ENCODE measurements at places on chromosomes 1 and 21.

GRCh38 chr1:182185842-182186756, 124.6 kb upstream of the ZNF648 start:
- DNase-seq, result no peak

DNA sequence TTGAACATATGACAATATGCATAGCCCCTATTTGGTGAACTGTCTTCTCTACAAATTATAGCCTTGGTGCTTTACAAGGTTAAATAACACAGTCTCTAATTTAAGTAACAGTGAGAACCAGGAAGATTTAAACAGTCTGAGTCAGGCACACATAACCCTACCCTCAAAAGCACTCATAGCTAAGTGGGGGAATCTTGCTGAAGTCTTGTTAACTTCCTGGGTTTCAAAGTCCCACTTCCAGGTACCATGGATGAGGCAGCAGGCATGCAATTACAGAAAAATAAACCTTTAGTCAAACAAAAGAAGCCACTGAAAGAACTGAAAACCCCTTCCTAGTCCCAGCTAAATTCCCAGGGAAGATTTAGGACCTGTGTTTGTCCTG, 147.6 kb downstream of the PBX1 start:
- DNase-seq, result no peak

DNA sequence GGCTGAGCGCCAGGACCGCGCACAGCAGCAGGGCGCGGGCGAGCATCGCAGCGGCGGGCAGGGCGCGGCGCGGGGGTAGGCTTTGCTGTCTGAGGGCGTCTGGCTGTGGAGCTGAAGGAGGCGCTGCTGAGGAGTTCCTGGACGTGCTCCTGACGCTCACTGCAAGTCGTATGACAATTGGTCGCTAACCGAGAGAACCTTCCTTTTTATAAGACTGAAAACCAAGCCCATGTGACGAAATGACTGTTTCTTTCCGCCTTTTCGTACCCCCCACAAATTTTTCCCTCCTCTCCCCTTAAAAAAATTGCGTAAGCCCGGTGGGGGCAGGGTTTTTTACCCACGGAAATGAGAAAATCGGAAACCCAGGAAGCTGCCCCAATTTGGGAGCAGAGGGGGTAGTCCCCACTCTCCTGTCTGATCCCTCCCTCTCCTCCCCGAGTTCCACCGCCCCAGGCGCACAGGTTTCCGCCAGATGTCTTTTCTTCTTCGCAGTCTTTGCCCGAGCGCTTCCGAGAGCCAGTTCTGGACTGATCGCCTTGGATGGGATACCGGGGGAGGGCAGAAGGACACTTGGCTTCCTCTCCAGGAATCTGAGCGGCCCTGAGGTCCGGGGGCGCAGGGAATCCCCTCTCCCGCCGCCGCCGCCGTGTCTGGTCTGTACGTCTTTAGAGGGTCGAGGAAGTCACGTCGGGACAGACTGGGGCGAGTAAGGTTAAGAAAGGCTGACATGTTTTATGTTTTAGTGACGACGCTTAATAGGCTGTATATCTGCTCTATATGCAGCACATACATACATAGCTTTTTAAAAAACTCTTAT, at the start of gene PTGS2:
PTGS2 (minus strand) TSS at position 179 of the 817 bp plus-strand sequence; CDS start at position 46, 133 bp downstream.
- no peak for DNase-seq

DNA sequence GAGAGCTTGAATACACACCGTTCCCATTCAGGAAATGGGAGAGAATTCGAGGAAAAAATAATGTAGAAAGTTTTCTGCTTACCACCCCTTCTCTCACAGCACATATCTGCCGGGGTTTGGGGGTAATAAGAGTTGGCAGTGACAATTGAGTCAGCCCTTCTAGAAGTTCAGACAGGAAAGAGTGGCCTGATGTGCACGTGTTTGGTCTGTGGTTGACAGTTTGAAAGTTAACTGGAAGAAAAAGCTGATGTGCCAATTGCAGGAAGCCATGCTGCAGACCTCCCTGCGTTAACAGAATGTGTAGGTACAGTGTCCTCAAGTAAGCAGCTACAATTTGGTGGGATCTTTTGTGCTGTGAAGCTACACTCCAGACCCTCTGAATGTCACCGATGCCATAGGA, 50.9 kb downstream of the DHX9 start:
- DNase-seq, result no peak

DNA sequence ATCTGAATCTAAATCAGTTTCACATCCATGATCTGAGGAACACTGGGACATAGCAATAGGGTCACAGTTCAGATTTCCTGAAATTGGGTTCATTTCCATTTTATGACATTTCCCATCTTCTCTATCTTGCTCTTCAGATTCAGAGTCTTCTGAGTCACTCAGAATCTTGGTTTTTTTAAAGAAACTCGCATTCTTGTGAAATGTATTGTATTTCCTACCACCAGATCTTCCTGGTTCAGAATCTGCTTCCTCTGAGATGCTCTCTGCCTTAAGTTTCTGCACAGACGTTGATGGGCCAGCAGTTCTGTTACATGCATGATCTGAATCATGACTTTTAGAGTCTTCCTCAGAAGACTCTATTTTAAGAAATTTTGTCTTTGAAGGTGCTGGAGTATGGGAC, 15.5 kb upstream of the PSMG1 start:
- no peak for DNase-seq

- peak; percentile 41 for DNase-seq
Measured at GRCh38 chr1:19344372-19344810, 32.3 kb downstream of the SLC66A1 start.

- DNase-seq, result peak; percentile 85
Measured at GRCh38 chr1:15756143-15757015, 2.2 kb upstream of the FBLIM1 start.

DNA sequence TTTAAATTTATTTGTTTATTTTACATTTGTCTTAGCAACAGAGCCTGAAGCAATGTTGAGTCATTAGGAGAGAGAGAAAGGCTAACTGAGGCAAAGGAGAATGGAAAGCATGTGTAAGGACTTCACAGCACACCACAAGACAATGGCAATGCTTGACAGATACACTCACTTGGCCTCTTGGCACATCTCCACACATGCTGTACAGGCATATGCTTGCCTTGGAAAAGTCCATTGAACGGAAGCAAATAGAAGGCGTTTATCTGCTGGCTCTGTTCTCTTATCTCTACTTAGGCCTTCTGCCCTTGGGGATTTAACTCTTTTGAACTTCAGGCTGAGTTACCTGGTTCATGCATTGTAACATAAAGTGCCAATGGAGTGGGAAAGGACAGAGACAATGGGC, 262.2 kb upstream of the POU3F1 start:
- DNase-seq, result no peak

GRCh38 chr1:41232305-41232704, 9.8 kb downstream of the SCMH1 start:
- DNase-seq, result no peak

DNA sequence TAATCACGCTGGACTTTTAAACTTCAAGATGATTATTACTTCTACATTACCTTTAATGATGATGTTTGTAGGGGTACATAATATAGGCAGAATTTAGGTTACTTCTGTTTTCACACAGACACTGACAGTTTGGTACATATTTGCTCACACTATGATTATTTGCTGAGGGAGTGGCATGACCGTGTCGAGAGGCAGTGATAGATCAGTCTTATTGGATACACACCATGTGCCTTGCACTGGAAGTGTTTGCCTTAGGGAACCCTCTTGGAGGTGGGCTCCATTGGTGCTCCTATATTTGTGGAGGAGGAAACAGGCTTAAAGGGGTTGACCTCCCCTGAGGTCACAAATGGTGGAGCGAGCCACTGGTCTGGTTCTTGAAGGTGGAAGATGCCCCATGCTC, 132.1 kb downstream of the PRDM2 start:
- DNase-seq, result no peak

DNA sequence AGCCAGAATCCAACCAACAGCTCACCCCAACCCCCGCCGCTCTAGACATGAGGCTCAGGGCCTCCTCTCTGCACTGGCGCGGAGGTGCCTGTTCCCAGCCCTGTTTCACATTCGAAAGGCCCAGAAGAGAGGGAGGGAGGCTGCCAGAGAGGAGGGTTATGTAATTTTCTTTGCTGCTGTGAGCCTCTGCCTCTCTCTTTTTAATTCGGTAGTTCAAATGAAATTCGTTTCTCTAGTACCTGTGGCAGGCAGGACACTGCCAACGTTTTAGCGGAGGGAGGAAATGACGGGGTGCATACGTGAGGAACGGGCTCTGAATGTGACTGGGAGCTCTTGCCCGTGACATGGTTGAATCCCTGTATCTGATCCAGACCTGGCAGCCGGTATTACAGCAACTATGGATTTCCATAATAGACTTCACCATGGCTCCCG, 9.4 kb downstream of the PRDM16 start:
- DNase-seq, result no peak

DNA sequence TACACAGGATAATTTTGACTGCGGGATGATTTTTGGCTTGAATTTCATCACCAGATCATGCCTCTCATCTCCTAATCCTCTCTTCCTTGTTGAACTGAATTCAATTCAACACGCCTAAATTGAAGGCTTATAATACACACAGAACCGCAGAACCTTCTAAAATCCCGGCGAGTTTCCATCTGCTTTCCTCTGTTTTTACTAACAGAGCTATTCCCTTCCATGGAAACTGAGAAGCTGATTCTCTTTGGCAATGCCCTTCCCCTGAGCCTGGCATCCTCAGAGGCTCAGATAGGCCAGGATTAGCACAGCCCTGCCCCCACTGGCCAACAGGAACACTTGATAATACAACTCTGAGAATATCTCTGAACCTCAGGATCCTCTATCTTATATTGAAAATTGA, 130.2 kb downstream of the CAPN8 start:
- no peak for DNase-seq

- DNase-seq, result no peak
Measured at GRCh38 chr1:9630331-9631111, 21.0 kb upstream of the PIK3CD start.

- no peak for DNase-seq
Measured at GRCh38 chr1:162632217-162632666, at the start of gene DDR2. Gene DDR2 (plus strand): TSS chr1:162632464. CDS start chr1:162719064, 86,600 bp downstream.

GRCh38 chr1:7186382-7187111, 401.3 kb downstream of the CAMTA1 start:
- no peak for DNase-seq

DNA sequence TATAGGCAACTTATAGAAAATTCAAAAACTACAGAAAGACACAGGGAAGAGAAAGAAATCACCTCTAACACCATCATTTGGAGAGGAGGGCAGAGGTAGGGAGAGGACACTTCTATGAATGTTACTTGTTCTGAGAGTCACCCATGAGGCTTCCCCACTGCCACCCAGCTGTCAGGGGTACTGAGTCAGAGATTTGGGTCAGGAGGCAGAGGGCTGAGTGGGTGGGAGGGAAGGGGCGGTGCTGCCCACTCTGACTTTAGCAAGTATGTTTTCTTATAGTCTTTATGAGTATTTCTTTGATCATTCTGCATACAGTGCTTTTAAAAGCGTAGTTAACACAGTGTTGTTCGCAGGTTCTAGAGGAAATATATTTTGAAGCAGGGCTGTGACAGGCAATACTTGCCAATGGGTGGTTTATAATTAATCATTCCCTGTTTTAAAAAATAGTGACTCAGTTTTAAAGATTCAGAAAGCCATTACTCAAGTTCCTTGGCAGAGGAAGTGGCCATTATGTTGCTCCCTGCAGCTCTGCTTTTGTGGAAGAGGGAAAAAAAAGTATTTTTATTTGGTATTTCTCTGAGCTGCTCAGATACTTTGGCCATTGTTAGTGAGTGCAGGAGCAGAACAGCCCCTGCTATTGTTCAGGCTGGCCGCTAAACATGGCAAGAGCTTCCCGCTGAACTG, 18.3 kb downstream of the IL6R start:
- DNase-seq, result no peak

- DNase-seq, result peak; percentile 68
Measured at GRCh38 chr1:8259498-8260290, 58.2 kb upstream of the SLC45A1 start.

DNA sequence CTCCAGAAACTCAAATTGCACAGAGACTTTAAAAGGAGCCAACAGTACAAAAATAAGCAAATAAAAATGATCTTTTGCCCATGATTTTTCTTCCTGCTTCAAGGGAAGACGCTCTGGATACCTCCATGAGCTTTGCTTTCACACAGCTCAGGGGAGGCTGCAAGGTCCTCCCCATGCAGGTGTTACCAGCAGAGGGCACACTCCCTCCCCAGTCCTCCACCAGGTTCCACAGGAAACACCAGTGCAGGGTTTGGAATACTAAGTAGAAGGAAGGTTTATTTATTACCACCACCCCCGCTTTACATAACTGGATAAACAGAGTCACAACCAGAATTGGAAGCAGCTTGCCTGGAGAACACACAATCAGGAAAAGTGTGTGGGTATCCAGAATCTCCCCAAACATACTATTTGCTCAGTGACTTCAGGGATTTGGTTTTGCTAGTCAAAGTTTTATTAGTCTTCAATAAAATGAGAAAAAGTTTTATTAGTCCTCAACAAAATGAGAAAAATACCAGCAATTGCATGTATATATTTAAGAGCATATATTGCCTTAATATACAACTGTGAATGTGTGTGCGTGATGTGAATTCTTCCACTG, 37.3 kb downstream of the HSD3B1 start:
- no peak for DNase-seq

- DNase-seq, result no peak
Measured at GRCh38 chr1:116765962-116766361, 11.7 kb downstream of the CD2 start.

DNA sequence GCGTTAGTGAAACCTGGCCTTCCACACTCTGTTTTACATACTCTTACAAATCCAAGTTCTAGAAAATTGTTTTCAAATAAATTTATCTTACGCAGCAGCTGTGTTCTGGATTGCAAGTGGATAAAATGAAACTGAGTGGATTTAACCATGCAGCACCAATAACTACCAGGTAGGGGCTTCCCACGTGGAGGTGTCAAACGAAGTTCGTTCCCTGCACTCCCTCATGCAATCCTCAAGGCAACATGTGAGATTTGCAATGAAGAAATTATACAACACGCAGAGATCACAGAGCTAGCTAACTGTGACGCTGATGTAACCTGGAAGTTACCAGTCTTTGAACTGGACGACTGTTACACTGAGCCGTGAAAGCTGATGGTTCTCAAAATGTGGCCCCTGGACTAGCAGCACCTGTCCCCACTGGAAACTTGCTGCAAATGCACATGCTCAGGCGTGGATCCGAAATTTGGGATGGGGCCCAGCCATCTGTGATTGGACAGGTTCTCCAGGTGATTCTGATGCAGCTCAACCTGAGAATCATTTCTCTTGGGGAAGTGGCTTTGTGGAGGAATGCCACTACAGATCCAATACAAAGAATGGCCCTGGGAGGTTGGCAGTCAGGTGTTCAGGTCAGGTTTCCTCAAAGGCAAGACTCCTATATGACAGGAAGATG, 36.3 kb downstream of the RSPH1 start:
- DNase-seq, result no peak

DNA sequence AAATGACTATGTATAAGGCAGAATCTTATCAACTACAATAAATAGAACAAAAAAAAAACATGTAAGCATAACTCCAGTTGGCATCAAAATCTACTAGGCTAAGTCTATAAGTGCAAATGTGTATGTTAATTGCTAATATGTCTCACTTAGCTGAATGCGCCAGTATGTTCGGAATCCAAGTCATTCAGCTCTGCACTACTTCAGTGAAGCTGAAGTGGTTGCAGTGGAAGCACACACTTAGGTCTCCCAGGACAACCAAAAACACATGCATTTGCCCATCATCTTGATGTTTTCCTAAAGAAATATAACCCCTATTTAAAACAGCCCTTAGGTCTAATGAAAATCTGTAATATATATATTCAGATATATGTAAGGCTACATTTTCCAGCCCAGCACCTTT, 41.0 kb upstream of the RGS2 start:
- DNase-seq, result no peak

All from NCI-H2029 (cell line).